ENCODE measurements at places on chromosomes 13 and 19.

DNA sequence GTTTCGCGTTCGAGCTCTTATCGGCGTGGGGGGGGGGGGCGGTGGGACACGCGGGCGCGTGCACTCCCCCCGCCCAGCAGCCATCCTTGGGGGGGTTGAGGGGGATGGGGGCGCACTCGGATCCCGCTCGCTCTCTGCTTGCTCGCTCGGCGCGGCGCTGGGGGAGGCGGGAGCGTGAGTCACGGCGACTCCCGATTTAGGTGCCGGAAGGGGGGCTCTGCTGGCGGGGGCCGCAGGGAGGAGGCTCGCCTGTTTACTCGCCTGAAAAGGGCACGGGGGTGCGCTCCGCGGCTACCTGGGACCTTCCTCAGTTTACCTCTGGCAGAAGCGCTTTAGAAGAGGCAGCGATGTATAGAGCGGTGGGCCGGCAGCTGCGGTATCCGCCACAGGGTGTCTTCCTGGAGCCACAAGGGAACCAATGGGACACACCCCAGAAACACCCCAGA lies 1.1 kb upstream of the PDE4A start:
- no peak for DNase-seq

GRCh38 chr13:38494445-38494844 lies 144.8 kb downstream of the UFM1 start:
- DNase-seq: no peak

GRCh38 chr19:5395556-5395955 lies 54.9 kb upstream of the PTPRS start:
- no peak for DNase-seq

DNA sequence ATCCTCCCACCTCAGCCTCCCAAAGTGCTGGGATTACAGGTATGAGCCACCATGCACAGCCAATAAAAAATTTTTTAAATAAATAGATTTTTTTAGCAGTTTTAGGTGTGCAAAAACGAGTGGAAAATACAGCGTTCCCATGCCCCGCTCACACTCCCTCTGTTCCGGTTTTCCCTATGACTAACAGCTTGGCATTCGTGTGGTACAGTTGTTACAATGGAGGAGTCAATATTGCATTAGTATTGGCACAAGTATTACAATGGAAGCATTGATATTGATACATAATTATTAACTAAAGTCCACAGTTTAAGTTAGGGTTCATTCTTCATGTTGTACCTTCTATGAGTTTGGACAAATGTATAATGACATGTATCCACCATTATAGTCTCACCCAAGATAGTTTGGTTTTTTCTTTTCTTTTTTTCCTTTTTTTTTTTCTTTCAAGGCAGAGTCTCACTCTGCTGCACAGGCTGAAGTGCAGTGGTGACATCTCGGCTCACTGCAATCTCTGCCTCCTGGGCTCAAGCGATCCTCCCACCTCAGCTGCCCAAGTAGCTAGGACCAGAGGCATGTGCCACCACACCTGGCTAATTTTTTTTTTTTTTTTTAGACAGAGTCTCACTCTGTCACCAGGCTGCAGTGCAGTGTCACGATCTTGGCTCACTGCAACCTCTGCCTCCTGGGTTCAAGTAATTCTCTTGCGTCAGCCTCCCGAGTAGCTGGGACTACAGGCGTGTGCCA lies 15.4 kb upstream of the RAB20 start:
- no peak for DNase-seq

DNA sequence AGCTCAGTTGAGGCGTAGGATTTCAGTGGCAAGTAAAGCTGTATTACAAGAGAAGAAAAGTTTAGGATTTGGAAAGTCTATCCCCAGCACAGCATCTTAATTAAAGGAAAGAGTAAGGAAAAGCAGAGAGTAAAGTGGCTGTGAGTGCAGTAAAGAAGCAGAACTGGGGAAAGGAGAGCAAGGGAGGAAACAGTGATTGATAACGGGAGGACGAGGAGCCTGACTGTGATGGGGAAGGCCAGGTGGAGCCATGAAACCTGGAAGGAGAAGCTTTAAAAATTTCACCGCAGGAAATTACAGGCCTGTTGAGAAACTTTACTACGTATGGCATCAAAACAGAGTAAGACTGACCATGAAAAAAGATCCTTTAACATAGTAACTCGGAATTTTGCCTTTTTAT lies 175.6 kb downstream of the SHISA2 start:
- DNase-seq: no peak

- no peak for DNase-seq
These were observed 566 bp upstream of the CCDC97 start for GRCh38 chr19:41309180-41310032.
